ENCODE measurements at places on chromosomes 7 and 10.
A peak's percentile ranks its signal among the peaks of the same experiment; 100 is the strongest.

- peak; percentile 93 for DNase-seq
Measured at GRCh38 chr10:29658984-29659965, 24.5 kb upstream of the SVIL start.

GRCh38 chr10:32060347-32060746 lies 4.1 kb upstream of the KIF5B start:
- DNase-seq = no peak

GRCh38 chr7:65968256-65969185 lies 13.5 kb downstream of the GUSB start:
- DNase-seq = no peak

GRCh38 chr10:106931159-106931852 lies 233.2 kb downstream of the SORCS1 start:
- DNase-seq = no peak

DNA sequence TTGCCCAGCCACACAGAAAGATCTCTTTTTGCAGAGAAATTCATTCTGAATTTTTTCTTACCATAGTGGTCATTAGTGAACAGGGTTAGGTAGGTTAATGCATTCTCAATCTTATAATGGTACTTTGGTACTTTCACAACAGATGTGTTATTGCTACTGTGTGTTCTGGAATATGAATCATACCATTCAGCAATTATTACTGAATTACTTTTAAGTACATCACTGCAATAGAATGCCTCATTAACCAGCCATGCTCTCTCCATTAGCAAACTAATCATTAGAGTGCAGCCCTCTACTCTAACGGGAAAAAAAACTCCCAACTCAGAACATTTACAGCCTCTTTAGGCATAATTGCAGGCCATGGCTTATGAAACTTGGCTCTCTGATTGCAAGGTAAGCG lies 102.1 kb downstream of the DOCK4 start:
- DNase-seq = no peak

GRCh38 chr7:156764766-156765165 lies 124.2 kb downstream of the RNF32 start:
- DNase-seq = no peak

- DNase-seq = no peak
Measured at GRCh38 chr7:114439581-114439980, 25.0 kb downstream of the FOXP2 start.

- DNase-seq = peak; percentile 82
Measured at GRCh38 chr10:13347500-13348156, 465 bp downstream of the SEPHS1 start.

GRCh38 chr10:66273966-66274519 lies 651.8 kb upstream of the LRRTM3 start:
- DNase-seq = no peak

DNA sequence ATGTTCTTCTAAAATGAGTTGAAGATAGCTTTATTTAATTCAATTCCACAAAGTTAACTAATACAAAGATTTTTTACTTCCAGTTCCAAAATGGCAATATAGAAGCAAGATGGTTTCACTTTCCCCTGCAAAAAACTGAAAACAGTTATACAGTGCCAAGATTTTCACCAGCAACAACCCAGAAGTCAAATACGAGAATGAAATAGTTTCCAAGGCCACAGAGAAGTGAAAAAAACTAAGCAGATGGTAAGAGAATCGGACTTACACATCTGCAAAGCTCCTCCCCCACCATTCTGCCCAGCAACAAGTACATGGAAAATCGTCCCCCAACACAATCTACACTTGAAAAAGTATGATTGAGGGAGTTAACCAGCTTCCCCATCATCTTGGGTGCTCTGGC lies 30.3 kb upstream of the KEL start:
- DNase-seq = no peak

DNA sequence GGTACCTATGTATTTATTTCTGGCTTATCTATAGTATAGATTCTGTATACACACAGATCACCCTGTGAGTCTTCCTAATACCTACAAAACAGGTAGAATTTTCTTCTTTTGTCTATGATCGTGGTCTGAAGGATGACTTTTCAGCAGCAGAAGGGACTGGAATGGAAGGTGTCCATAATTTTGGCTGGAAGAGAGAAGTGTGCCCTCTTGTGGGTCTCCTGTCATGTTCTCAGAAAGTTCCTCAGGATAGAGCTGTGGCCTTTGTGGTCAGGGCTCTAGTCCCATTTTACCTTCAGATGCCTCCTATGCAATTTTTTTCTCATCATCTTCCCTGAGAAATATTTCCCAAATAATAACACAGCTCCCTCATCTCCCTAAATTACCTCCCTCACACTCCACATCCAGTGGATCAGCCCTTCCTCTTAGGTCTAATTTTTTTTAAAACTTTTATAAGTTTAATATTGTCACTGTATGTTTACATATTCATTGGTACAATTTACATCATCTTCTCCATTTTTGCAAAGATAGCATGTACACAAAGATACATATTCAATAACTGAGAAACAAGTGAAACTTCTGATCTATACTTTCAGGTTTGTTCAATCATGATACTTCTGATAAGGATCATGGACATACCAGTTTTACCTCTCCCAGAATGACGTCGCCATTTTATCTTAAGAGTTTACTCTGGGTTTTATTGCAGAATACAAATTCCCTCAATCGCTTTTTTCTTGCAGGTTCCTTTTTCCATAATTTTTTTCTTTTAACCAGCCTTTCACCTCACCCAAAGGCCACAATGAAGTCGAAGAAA lies 112.7 kb downstream of the REEP3 start:
- DNase-seq = no peak

DNA sequence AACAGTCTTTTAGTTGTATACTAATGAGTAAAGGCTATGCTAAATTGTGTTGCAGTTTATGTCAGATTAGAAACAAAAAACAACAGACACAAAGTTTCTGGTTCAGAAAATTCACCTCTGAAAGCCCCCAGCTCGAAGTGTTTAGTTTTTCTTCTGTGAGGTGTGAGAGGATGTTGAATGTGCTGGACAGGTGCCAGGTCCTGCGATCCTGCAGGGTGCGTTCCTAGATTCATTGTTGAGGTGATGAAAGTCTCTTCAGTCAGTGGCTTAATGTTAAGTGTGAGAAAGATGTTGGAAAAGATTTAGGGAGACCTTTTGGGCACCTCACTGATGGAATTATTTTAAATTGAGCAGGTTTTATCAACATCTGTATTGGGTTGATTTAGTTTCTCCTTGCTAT lies 287.3 kb downstream of the SDK1 start:
- no peak for DNase-seq

- DNase-seq = no peak
Measured at GRCh38 chr7:51253157-51253556, 63.5 kb downstream of the COBL start.

GRCh38 chr7:46545790-46546189 lies 624.7 kb upstream of the IGFBP3 start:
- no peak for DNase-seq

GRCh38 chr10:72309290-72310240 lies 35.8 kb downstream of the DDIT4 start:
- no peak for DNase-seq

GRCh38 chr7:18144166-18144565 lies 116.5 kb upstream of the PRPS1L1 start:
- no peak for DNase-seq

GRCh38 chr7:134473861-134474291 lies 15.0 kb upstream of the AKR1B1 start:
- DNase-seq = no peak

DNA sequence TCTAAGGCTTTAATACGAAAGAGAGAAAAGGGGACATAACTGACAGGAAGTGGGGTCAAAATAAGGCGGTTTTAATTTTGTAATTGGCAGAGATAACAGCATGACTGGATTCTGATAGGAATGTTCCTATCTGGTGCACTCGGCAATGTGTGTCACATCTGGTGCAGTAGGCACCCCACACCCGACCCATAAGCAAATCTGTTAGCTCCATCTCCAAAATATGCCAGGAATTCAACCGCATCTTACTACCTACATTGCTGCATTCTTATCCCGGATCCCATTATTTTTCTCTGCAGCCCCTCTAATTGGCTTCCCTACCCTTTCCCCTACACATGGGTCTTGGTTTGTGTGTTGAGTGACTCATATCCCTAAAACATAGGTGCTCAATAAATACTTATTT lies 19.1 kb upstream of the GALNT11 start:
- no peak for DNase-seq

GRCh38 chr7:101927802-101928201 lies 110.4 kb downstream of the CUX1 start:
- DNase-seq = no peak

- no peak for DNase-seq
Measured at GRCh38 chr7:16034353-16034752, 347.9 kb upstream of the MEOX2 start.

GRCh38 chr7:219581-220150 lies 27.3 kb downstream of the FAM20C start:
- DNase-seq = no peak

DNA sequence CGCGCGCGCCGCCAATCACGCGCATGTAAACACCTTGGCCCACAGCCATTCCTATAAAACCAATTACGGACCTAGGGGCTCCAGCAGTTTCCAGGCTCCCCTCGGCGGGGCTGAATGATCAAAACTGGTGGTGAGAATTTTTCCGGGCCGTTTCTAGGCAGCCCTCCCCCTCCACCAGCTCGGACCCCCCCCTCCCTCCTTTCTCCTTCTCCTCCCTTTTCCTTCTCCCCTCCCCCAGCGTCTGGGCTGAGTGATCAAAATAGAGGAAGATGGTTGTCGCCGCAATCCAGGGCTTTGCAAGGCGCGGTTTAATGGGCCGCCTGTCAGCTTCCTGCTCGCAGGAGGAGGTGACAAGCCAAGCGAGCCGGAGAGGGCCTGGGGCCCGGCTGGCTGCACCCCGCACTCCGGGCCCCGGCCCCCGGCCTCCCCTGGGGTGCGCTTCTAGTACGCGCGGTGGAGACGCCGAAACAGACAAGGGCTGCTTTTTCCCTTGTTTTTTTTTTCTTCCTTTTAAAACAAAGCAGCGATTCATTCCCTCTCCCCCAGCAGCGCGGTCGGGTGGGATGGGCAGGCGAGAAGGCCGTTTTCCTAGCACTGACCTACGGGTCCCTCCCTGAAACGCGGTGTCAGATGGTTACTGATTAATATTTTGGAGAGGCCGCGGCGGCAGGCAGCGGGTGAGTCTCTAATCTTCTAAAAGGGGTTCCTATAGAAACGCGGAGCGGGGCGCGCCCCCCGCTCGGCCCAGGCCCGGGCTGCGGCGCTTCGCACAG lies 528 bp upstream of the TNRC18 start:
- peak; percentile 67 for DNase-seq

GRCh38 chr7:103142494-103142893 lies 6.4 kb downstream of the NAPEPLD start:
- no peak for DNase-seq

DNA sequence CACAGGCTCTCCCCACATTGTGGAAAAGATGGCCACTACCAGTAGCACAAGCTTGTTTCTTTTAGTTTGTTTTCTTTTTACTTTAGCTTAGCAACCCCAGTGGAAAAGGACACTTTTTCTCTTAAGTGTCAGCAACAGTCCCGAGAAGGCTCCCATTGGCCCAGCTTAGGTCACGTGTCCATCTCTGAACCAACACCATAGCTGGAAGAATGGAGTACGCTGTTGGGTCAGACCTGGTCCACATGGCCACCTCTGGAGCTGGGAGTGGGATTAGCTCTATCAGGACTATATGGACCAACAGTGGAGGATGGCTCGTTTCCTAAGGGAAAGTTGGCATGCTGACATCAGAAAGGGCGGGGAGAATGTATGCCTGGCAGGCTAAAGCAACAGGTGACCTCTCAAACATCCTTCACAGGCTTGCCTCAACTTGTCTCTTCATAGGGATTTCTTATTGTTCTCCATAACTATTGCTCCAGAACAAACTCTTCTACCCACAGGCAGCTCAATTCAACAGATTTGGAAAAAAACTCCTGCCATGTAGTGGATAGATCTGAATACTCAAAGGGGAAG lies 27.6 kb upstream of the NEUROG3 start:
- no peak for DNase-seq

DNA sequence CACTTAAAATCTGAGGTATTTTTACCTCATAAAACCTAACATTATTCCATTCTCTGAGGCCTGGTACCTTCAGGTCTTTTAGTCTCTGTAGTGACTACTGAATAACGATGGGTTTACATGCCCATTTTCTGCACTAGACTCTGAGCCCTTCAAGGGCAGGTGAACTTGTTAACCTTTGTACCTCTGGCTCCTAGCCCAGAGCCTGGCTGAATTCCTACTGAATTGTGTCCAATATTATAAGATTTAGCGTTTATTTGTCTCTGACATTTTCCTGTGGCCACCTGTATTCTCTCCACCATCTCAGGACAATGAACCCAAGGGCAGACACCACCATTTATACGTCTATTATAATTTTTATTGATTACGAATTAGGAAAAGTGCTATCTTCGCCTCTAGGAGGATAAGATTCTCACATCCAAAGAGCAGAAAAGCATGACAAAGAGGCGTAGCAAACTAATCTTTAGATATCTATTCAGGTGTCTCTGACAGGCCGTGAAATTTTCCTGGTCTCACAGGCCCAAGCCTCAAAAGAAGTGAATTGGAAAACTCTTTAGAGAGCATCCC lies 27.9 kb upstream of the HNRNPH3 start:
- DNase-seq = no peak

DNA sequence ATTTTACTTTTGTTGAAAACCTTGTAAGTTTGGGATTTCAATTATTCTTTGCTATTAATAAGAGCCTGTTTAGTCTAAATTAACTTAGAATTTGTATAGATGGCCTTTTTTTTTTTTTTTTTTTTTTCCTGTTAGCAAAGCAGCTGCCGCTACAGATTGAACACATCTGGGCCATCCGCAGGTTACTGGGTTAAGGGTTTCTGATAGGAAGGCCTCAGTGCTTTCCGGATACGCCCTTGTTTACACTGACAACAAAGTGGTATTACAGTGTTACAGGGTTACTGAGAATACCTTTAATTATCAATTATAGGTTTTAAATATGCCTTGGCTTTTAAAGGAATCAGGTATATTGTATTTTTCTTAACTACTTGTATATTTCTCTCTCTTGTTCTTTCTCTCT lies 76.8 kb downstream of the PTN start:
- no peak for DNase-seq

GRCh38 chr10:33164060-33164709 lies 170.3 kb downstream of the NRP1 start:
- no peak for DNase-seq

GRCh38 chr7:23020742-23021401 lies 6.9 kb upstream of the HYCC1 start:
- peak; percentile 60 for DNase-seq

DNA sequence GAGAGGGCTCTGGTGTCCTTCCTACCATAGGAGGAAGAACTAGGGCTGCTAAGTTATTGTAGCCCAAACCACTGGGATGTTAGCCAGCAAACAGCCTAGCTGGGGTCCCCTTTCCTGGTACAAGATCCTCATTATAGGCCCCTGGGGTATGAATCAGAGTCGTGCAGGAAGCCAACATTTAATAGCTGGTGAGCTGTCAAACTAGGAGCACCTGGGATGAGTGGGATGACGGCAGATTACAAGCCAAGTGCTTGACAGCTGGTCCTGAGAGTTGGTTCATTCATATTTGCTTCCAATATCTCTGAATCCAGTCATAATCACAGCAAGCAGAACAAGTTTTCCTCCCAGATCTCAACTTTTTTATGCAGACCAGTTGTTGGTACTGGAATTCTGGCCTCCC lies 25.1 kb upstream of the DNAJB12 start:
- DNase-seq = no peak
